Activated naive CD8-positive, alpha-beta T cell treated with anti-CD3 and anti-CD28 coated beads for 36 hours (primary cell): ENCODE measurements at places on chromosomes 1 and 21.
A peak's percentile ranks its signal among the peaks of the same experiment; 100 is the strongest.

- H3K36me3 ChIP-seq: no peaks in the 10 kb centered on the region
- H3K27me3 ChIP-seq: peaks cover 15% of the 10 kb centered on the region
- DNase-seq: no peak
- H3K27ac ChIP-seq: no peak overlapping the region
- no peak overlapping the region for H3K4me3 ChIP-seq
These were observed 672.8 kb downstream of the PTPRC start for GRCh38 chr1:199311478-199312262.

GRCh38 chr1:185732951-185733350 is 1.2 kb upstream of the HMCN1 start:
- H3K27me3 ChIP-seq: peaks cover 53% of the 10 kb centered on the region
- H3K36me3 ChIP-seq: peaks cover 6% of the 10 kb centered on the region
- peaks cover 15% of the 10 kb centered on the region for H3K4me1 ChIP-seq
- no peak for DNase-seq
- no peak overlapping the region for H3K27ac ChIP-seq

DNA sequence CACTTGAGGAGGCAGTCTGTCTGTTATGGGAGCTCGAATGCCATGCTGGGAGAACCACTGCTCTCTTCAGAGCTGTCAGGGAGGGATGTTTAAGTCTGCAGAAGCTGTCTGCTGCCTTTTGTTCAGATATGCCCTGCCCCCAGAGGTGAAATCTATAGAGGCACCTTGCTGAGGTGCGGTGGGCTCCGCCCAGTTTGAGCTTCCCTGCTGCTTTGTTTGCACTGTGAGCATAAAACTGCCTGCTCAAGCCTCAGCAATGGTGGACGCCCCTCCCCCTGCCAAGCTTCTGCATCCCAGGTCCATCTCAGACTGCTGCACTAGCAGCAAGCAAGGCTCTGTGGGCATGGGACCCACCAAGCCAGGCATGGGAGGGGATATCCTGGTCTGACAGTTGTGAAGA is 247.5 kb downstream of the LMX1A start:
- no peaks in the 10 kb centered on the region for H3K4me1 ChIP-seq
- H3K27me3 ChIP-seq: peaks cover 14% of the 10 kb centered on the region
- DNase-seq: no peak
- H3K27ac ChIP-seq: no peak overlapping the region
- H3K36me3 ChIP-seq: no peaks in the 10 kb centered on the region

GRCh38 chr1:167137332-167137781 is 43.5 kb downstream of the STYXL2 start:
- H3K36me3 ChIP-seq: no peaks in the 10 kb centered on the region
- H3K27me3 ChIP-seq: peaks cover 3% of the 10 kb centered on the region
- no peak overlapping the region for H3K4me3 ChIP-seq
- no peak overlapping the region for H3K27ac ChIP-seq
- no peaks in the 10 kb centered on the region for H3K4me1 ChIP-seq

GRCh38 chr1:24201941-24202440 is 14.9 kb upstream of the IFNLR1 start:
- H3K27ac ChIP-seq: no peak overlapping the region
- H3K4me1 ChIP-seq: peaks cover 15% of the 10 kb centered on the region
- peak; percentile 36 for DNase-seq

- DNase-seq: no peak
- H3K36me3 ChIP-seq: peaks cover 7% of the 10 kb centered on the region
- H3K27ac ChIP-seq: no peak overlapping the region
These were observed 36.2 kb downstream of the MEF2D start for GRCh38 chr1:156464335-156464734.

GRCh38 chr1:155352631-155353030 is 31.9 kb downstream of the RUSC1 start:
- peak overlapping the region; percentile 63 for H3K27ac ChIP-seq
- no peak for DNase-seq
- no peaks in the 10 kb centered on the region for H3K4me1 ChIP-seq
- no peaks in the 10 kb centered on the region for H3K27me3 ChIP-seq

DNA sequence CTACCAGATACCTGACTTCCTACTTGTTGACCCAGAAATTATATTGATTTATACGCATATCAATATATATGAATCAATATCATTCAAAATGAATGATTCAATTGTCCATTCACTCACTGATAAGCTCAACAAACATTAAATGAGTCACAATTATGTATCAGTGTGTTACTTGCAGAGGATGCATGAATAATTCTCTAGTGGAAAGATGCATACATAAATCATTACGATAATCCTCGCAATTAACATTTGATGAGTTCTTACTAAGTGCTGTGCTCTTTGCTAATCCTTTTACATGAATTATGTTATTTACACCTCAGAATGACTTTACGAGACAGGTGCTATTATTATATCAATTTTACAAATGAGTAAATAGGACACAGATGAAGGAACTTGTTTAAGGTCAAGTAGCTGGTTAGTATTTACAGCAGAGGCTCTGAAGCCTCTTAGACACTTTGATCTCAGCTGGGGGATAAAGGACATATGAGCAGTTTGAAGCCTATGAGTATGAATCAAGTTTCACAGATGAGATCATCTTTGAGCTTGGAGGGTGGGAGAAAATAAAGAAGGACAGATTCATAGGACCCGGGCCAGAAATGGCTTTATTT is 112.8 kb upstream of the ADAMTS5 start:
- H3K27ac ChIP-seq: no peak overlapping the region
- DNase-seq: no peak
- H3K4me1 ChIP-seq: no peaks in the 10 kb centered on the region
- no peaks in the 10 kb centered on the region for H3K36me3 ChIP-seq
- H3K27me3 ChIP-seq: no peaks in the 10 kb centered on the region
- H3K4me3 ChIP-seq: no peak overlapping the region

DNA sequence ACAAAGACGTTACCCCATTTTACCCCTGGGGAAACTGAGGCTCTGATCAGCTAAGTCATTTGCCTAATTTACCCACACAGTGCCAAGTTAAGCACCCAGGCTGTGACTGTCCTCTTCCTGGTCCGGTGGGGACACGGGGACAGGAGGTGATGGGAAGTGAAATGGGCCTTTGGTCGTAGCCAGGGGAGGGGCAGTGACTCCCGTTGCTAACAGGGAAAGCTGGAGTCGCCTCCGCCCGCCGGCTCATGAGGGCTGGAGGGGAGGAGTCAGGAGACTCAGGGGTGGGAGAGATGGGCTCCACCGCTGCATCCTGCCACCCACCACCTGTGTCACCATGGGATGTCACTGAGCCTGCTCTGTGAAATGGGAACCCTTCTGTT is 139.3 kb downstream of the PGBD5 start:
- peaks cover 2% of the 10 kb centered on the region for H3K36me3 ChIP-seq
- peaks cover 15% of the 10 kb centered on the region for H3K4me1 ChIP-seq
- peaks cover 10% of the 10 kb centered on the region for H3K27me3 ChIP-seq

- H3K27me3 ChIP-seq: peaks cover 16% of the 10 kb centered on the region
- no peak overlapping the region for H3K27ac ChIP-seq
- H3K4me3 ChIP-seq: no peak overlapping the region
- no peaks in the 10 kb centered on the region for H3K4me1 ChIP-seq
- DNase-seq: no peak
These were observed 65.2 kb upstream of the GJA8 start for GRCh38 chr1:147837129-147837963.

DNA sequence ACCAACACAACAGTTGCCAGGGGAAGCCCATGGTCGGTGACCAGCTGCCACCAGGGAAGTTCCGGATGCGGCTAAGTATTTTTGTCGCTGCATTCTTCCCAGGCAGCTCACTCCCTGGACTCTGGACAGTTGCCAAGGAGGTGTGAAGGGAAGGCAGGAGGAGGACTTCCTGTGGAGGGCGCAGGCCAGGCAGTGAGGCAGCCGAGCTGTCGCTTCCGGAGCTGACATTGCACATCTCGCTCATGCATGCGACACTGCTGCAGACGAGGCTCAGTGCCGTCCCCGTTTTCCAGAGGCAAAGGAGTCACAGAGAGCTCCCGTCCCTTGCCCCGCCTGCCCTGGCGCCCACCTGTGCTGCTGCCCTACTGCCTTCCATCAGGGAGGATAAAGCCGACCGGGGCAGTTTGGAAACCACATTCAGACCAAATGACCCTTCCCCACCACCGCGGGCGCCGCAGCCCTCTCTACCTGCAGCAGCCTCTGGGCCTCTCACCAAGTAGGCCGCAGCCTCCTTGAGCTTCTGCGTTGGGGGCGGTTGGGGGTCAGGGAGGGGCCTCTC is 81.4 kb downstream of the NENF start:
- no peaks in the 10 kb centered on the region for H3K36me3 ChIP-seq
- H3K4me1 ChIP-seq: peaks cover 5% of the 10 kb centered on the region
- peak; percentile 12 for DNase-seq
- H3K27ac ChIP-seq: no peak overlapping the region
